ENCODE measurements at places on chromosomes 12 and 14.

DNA sequence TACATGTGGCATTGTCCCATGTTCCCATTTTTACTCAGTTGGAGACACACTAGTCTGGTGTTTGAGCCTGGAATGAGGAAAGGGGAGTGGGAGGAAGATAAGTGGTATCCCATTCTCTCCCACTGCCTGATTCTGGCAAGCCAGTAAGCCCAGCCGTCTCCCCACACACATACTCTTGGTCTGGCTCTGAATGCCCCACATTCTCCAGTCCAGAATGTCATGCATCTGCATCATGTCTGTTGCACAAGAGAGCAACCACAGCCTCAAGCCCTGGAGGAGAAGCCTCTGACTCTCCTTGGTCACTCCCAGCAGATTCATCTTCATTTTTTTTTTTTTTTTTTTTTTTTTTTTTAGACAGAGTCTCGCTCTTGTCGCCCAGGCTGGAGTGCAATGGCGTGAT, 48.0 kb downstream of the DRAM1 start:
- DNase-seq = peak; percentile 54

- no peak for DNase-seq
Observed at GRCh38 chr14:33369972-33370371, 431.3 kb downstream of the NPAS3 start.

DNA sequence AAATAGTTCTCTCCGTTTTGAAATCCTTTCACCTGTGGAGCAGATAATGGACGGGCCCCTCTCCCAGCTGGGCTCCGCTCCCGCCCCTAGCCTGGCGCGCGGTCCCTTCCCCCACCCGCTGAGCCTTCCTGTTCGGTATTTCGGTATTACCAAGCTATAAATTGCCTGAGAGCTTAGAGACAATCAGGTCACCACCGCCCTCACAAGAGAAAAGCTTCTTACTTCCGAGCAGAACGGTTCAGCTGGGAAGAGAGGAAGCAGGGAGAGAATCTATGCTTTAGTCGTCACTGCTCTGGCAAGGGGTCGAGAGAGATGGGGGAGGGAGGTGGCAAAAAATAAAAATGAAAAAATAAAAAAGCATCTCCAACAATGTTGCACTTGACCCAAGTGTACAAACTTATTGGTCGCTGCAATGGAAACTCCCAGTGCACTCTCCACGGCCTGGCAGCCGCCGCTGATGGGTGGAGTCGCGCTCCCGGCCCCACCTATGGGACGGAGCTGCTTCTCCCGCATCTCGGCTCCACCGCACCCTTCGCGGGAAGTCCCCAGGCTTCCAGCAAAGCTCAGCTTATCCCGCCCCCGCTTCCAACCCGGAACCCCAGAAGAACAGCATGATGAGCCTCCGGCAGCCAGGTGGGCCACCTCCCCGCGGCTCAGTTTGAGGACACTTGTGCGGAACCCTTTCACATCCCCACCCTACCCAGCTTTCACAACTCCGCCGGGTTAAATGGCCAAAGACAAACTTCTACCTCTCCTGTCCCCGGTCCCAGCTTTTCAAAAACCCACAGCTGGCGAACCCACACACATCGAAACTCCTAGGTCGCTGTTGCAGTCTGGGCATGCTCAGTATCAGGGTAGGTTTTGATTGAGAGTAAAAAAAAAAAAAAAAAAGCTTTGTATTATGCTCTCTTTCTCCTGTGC, 832 bp upstream of the SYT1 start:
- DNase-seq = peak; percentile 43

DNA sequence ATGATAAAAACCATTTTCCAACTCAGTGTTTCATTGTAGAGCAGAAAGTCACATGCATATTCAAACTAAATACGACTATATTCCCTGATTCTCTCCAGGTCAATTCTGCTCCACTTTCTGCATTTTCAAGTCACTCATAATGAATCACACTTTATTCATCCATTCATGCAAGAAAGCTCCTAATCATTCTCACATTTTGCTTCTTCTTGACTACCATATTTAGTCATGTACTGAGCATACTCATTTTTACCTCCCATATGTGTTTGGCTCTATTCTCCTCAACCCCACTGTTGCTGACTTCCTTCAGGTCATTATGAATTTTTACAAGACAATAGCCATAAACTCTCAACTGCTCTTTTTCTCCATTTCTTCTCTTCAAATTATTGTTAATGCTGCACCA, 43.4 kb upstream of the PIK3C2G start:
- no peak for DNase-seq

GRCh38 chr12:73308747-73309146, 1036.6 kb downstream of the TRHDE start:
- DNase-seq = no peak

GRCh38 chr12:117365049-117365616, 3.7 kb upstream of the NOS1 start:
- DNase-seq = no peak

DNA sequence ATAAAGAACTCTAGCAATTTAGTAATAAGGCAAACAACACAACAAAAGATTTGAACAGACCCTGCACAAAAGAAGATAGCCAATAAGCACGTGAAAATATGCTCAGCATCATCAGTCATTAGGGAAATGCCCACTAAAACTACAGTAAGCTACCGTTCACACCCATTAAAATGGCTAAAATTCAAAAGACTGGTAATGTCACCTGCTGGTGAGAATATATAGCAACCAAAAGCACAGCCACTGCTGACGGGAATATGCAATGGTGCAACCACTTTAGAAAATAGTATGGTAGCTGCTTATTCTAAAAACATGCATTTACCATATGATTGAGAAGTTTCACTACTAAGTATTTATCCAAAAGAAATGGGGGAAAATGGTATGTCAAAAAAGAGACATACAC, 74.9 kb downstream of the DPF3 start:
- no peak for DNase-seq

- no peak for DNase-seq
Observed at GRCh38 chr14:97644365-97644764, 847.2 kb downstream of the VRK1 start.

DNA sequence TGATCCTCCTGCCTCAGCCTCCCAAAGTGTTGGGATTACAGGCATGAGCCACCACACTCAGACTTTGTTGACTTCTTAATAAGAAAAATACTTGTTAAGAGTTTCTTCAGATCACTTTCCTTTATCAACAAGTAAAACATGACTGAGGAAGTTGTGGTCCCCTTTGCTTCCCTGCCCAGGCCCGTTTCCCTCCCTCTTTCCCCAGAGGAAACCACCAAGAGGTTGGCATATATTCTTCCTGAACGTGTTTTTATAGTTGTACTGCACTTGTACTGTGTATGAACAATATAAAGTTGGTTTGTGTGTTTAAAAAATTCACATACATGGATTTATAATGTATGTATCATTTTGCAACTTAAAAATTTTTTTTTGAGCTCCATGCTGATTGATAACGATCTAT, 28.4 kb downstream of the PTPN11 start:
- no peak for DNase-seq

DNA sequence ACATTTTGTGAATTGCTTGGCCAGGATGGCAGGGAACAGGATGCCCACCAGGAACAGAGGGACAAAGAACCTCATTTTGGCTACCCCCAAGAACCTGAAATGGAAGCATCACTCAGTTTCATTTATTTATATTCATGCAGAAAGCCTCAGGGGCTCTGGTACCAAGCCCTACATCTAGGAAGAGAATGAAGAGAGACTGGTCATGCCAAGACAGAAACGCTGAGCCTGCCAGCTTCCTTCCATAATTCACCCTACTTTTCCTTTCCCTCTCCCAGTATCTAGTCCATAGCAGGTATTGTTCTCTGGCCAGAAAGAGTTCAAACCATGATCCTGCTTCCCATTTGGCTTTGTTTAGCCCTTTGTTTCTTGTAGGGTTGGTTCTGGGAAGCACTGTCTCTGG, at the start of gene LALBA:
Gene LALBA (minus strand): TSS at position 101 of the 400 bp plus-strand sequence. CDS start 26 bp downstream, at position 75.
- DNase-seq = no peak

DNA sequence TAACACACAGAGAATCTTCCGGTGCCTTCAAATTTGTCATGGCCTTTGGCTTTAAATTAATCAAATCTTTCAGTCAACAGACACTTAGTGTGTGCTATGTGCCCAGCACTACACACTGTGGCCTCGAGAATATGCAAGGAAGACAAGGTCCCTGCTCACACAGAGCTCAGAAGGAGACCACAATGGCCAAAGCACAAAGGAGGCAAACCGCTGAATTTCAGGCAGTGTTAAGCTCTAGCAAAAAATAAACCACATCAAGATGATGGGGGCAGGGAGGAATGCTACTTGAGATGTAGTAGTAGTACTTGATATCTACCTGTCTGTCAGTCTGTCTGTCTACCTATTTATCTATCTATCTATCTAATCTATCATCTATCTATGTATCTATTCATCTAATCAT, 227.9 kb downstream of the TMEM132D start:
- no peak for DNase-seq

- no peak for DNase-seq
Observed at GRCh38 chr12:50441763-50442162, 41.1 kb downstream of the LARP4 start.

DNA sequence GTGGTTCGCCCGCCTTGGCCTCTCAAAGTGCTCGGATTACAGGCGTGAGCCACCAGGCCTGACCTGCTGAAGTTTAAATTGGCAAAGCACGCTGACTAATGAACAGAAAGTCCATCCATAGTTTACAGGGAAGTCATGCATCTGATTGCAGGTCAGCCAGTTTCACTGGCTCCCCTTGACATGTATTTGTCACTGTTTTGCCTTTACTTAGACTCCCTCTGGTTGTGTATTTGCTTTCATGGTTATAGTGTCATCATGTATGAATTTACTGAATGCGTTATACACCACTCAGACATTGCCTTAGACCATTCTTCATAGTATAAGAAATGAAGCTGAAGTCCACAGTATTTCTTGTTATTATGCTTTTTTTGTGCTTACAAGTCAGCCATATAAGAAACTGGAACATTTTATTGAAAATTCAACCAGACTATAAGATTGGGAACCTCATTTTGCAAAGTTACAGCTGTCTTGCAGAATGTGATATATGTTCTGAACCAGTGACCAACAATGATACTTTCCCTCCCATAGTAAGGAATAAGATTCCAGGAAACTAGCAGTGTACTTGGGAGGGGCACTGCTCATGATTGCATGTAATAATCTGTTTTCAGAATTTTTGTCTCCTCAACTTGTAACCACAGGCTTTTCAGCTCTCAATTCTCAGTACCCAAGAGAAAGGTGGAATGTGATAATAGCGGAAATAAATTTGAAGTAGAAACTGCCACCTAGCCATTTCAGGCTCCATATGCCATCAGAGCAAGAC, 51.9 kb upstream of the ATF7IP start:
- no peak for DNase-seq

DNA sequence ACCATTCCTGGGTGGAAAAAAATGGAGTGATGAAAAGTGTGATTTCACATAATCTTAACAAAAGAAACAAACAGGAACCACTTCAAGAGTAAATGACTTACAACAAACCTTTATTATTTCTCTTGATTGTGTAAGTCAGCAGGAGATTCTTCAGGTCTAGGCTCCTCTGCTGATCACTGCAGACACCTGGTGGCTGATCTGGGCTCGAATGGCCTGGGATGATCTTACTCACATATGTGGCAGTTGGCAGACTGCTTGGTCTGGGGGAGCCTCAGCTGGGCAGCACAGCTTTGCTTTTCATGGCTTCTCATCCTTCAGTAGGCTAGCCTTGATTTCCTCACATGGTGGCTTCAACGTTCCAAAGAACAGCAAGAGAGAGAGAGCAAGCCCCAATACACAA, 215.4 kb upstream of the PRICKLE1 start:
- no peak for DNase-seq

DNA sequence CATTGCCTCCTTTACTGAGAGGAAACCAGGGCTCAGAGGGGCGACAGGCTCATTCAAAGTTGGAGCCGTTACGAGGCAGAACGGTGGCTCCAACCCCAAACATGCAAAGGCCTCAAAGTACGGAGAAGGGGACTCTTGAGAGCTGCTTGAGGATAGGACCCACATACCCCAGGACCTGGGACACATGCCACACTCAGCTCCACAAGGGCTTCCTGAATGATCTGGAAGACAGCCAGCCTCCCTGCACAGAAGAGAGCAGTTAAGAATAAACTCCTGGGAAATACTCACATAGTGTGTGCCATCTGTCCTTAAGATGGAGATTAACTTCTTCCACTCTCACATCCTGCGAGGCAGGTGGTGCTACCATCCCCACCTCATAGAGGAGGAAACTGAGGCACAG, 26.6 kb upstream of the NXPH4 start:
- DNase-seq = peak; percentile 55

DNA sequence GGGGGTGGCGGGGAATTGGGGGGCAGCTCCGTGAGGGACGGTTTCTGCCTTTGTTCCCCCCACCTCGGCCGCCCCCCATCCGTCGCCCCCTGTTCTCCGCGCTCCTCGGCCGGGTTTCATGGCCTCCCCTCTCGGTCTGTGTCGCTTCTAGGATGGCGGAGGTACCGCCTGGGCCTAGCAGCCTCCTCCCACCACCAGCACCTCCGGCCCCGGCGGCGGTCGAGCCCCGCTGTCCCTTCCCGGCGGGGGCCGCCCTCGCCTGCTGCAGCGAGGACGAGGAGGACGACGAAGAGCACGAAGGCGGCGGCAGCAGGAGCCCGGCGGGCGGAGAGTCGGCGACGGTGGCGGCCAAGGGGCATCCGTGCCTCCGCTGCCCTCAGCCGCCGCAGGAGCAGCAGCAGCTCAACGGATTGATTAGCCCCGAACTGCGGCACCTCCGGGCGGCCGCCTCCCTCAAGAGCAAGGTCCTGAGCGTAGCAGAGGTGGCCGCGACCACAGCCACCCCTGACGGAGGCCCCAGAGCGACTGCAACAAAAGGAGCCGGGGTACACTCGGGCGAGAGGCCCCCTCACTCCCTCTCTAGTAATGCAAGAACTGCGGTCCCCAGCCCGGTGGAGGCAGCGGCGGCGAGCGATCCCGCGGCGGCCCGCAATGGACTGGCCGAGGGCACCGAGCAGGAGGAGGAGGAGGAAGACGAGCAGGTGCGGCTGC, 575 bp downstream of the NAA30 start:
- DNase-seq = peak; percentile 38
